AG10803 (cell line): ENCODE measurements at places on chromosomes 6 and 20.

- peak; percentile 57 for DNase-seq
Measured at GRCh38 chr6:17640477-17640917, 40.4 kb downstream of the FAM8A1 start.

DNA sequence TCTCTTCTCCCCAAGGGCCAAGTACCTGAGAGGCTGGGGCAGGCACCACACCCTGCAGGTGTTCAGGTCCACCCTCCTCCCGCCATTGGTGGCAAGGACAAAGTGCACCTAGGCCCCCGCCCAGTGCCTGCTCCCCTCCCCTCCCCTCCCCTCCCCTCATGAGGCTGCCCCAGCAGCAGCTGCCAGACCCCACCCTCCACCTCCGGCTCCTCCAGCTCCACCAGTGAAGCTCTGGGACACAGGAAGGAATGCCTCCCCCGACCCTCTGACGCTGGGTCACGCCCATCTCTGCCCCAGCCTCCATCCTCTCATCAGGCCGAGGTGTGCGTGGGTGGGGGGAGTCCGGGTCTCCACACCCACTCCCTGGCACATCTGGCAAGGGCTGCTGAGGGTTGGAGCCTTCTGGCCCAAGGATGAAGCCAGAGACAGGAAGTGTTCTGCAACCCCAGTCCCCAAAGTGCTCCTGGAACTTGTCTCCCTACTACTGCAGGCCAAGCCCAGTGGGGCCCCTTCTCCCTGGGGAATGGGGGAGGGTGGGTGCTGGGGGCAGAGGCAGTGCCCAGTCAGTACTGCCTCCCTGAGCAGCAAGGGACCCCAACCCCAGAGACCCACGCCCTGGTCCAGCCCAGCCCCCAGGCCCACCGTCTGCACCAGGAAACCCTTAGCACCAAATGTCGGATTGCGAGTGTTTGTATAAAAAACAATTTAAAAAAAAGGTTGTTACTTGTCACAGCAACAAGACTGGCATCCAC is 1.6 kb upstream of the UCKL1 start:
- DNase-seq: no peak

DNA sequence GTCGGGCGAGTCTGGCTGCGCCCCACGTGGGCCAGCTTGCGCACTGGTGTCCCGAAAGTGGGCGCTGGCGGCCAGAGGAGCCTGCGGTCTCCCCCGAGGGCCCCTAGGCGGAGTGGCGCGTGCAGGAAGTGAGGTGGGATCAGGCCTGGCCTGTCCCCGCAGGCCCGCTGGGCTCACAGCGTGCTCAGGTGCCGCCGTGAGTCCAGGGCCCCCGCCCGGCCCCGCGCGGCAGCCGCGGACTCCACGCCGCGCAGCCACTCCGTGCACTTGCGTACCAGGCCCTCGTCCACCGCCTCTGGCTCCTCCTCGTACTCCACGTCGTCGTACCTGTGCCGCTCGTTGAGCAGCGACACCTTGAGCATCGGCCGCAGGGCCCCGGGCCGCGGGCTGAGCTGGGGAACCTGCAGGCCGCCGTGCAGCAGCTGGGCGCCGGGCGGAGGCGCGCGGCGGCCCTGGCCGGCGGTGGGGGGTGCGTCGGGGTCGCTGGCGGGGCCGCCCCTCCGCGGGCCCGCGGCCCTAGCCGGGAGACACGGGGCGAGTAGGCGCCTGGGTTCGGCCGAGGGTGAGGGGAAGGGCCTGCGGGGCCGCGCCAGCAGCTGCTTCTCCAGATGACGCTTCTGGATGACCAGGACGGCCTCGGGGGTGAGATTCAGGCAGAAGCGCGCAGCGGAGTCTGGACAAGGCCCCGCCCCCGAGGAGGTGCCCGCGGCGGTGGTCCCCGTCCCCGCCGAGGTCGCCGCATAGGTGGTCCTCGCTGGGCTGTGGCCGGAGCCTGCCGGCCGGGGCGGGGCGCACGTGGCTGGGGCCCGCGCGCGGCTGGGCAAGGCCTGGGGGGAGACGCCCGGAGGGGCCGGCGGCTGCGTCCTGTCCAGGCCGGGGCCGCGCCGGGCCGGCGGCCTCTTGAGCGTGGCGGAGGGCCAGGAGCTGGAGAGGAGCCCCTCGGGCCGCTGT is 835 bp downstream of the PRR18 start:
- no peak for DNase-seq

DNA sequence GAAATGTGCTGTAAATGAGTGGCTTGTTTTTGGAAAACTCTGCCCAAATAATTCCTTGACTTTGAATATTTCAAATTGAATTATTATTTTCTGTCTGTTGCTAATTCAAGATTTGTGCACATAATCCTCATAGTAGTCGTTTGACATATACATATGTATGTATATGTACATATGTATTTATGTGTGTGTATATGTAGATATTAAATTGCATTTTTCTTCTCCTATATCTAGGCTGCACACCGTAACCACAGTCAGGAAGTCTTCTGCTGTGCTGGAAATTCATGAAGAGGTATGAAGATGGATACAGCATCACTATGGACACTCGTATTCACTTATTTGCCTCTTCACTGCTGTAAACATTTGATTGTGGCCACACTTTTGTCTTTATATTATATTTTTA is 29.6 kb downstream of the OPN5 start:
- DNase-seq: no peak

DNA sequence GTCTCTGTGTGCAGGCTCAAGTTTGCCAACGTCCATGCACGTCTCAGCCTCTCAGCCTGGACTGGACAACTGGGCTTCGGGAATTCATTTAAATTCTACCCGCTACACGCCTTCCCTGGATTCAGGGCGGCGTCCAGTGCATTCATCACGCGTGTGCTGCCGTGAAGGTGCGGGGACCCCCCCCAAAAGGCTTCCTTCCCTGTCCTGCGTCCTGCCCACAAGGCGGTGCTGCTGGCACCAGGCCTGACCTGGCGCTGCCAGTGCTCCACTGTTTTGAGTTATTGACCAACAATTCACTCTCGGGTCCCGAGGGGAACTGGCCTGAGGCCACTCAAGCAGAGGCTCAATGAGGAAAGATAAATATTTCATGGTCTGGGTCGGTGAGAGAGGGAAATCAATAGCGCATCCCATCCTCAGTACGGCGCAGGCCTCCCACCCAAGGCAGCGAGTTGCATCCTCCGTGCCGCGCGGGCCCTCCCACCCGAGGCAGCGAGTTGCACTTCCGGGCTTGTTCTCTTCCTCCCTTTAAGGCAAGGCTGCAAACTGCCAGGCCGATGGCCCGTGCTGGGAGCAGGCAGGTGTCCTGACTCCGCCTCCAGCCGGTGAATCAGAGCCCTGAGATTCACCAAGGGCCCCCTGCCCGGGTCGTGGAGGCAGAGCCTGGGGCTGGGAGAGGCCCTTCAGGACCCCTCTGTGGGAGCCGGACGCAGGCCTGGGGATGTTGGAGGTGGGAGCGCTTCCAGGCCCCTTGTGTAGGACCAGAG is 22.8 kb upstream of the BHLHE23 start:
- no peak for DNase-seq

- DNase-seq: no peak
Measured at GRCh38 chr6:147768969-147769368, 260.5 kb downstream of the SAMD5 start.

DNA sequence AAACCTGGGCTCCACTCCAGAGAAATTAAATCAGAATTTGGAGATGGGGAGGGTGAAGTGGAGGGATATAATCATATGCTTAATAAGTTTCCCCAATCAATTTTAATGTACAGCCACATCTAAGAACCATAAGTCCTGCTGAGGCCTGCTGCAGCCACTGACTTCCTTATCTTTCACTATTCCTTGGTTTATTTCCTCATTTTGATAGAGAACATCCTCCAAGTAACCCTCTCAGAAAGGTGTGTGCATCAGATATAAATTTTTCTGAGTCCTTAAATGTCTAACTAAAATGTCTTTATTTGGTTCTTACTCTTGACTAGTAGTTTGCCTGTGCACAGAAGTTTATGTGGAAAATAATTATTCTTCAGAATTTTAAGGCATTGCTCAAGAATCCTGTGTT is 23.7 kb upstream of the SIRT5 start:
- DNase-seq: no peak

DNA sequence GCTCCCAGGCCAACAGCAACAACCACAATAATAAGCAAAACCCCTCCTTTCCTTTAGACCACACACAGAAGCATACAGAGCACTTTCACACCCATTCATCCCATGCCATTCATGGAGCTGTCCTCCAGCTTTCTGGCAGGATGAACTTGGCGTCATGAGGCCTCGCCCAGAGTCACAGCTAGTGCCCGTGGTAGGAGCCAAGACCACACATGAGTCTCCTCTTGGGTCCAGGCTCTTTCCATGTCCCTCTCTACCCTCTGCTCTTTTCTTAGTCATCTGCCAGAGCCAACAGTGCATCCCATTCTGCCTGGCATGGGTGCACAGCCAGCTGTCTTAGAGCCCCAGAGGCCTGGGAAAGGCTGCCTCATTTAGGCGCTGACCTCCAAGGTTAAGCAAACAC is 1.8 kb upstream of the TGM3 start:
- DNase-seq: no peak

GRCh38 chr6:42210551-42210950 is 7.1 kb downstream of the MRPS10 start:
- no peak for DNase-seq

DNA sequence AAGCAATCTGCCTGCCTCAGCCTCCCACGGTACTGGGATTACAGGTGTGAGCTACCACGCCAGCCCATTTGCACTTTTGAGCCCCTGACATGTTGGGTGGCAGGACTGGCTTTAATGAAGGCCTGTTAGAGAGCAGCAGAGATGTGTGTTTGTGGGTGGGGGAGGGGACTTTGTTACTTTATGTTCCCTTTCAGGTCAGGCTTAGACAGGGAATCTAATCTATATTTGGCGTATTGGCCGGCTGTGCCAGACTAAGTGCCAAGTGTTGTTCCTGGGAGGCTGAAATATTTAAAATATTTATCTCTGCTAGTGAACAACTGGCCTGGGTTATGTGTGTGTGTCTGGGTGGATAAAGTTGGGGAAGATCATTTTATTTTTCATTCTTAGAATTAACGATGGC is 6.1 kb downstream of the GMPR start:
- no peak for DNase-seq

DNA sequence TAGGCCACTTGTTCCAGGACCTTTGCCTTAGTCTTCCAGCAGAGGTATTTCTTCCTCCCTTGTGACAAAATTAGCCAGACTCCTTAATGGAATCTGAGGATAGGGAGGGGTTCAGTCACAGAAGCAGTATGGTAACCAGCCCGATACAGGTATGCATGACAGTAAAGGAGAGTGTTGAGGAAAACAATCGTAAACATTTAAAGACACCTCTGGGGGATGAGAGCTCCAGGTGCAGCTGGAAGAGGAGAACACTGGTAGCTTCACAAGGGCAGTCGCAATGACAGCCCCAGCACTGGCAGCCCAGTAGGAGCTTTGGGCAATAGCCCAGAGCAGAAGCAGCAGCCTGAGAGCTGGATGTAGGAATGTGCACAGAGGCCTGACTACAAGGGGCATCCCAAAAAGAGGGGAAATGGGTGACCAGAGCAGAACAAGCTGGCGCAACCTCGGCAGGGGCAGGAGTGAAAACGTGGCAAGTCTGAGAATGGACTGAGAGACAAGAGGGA is 344.9 kb upstream of the JAG1 start:
- DNase-seq: no peak

- peak; percentile 55 for DNase-seq
Measured at GRCh38 chr6:42118162-42119001, 24.0 kb downstream of the C6orf132 start.

GRCh38 chr6:63272397-63272796 is 47.4 kb downstream of the LGSN start:
- DNase-seq: peak; percentile 15

DNA sequence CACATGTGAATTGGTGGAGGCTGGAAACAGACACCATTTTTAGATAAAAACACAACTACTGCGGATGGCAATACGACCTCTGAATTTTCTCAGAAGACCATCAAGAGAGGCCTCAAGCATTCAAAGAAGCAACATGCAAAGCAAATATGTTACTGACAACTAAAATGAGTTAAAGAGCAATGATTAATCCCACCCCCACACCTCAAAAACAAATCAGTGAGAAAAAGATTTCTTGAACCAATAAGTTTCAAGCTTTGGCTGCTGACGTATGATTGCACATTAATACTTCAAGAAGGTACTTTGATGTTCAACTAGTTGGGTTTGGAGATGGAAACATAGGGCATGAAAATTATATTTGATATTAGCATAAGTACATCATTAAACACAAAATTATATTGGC is 982 bp downstream of the MMUT start:
- DNase-seq: no peak

DNA sequence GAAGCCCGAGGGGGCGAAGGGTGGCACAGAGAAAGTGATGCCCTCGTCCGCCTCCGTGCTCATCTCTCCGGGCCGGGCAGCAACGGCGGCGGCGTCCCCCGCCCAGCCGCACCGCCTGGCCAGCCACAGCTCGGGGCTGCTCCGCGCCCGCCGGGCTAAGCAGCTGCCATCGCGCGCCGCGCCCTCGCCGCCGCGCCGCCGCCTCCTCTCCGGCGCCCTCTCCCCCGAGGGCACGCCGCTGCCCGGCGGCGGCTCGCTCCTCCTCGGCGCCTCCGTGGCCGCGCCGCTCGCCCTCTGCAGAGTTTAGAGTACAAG is 225 bp downstream of the MAP3K5 start:
- no peak for DNase-seq

DNA sequence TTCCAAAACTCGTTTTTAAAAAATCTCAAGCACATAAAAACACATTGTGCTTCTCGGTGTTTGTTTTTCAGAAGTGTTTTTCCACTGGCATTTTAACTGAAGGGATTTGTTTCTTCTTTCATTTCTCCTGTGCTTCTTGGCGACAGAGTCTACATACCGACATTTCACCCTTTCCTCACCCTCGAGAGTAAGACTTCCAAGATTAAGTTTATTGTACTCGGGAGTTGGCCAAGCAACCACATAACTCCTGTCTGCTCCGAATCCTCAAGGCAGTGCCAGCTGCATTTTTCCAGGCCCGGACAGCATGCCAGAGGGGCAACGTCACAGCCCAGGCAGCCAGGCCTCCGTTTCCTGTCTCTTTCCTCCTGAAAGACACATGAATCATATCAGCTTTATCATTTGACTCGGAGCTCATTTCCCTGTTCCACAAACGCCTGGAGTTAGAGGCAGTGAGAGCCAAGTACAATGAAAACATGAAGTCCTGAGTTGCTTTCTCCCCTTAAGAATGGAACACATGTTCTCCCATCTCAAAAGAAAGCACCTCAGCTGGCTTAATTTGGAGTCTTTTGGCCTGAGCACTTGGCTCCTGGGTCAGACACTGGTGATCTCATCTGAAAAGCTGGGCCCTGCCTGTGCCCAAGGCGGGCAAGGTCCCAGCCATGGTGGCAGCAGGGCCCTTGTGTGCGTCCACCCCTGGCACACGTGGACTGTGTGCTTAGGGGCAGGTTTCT is 23.2 kb upstream of the FAM50B start:
- DNase-seq: peak; percentile 99
